ENCODE measurements at places on chromosomes 13 and 19.

- no peak for DNase-seq
These were observed 418.2 kb downstream of the DCT start for GRCh38 chr13:94061301-94061700.

DNA sequence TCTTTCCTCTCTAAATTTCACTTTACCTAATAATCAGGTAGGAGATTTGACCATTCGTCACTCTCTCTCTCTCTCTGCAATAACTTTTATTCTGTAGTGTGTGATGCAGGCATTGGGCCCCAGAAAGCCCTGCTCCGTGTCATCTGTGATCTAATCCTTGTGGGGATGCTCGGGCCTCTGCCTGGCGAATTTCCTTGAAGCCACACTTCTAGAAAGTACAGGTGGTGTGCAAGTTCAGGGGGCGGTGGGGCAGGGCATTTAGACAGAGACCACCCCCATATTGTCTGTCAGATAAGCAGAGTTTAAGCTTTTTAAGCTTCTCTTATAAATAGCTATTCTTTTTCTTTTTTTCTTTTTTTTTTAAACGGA lies 53.4 kb upstream of the GPR12 start:
- DNase-seq: no peak

DNA sequence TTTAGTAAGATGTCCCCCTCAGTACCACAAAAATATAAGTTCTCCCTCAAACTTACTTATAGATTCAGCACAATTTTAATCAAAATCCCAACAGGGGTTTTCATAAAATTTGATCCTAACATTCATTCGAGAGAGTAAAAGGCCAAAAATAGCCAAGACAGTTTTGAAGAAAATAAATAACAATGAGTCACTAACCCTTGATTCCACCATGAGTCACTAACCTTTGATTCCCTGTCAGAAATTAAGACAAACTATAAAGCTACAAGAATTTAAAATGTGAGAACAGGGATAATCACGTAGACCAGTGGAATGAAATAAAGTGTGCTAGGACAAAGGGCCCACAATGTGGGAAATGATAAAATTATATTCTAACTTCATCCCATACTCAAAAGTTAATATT lies 320.3 kb downstream of the SUCLA2 start:
- DNase-seq: no peak

GRCh38 chr19:29644210-29644609 lies 21.1 kb upstream of the PLEKHF1 start:
- no peak for DNase-seq

- DNase-seq: no peak
These were observed 165.6 kb downstream of the POU4F1 start for GRCh38 chr13:78437781-78438180.

DNA sequence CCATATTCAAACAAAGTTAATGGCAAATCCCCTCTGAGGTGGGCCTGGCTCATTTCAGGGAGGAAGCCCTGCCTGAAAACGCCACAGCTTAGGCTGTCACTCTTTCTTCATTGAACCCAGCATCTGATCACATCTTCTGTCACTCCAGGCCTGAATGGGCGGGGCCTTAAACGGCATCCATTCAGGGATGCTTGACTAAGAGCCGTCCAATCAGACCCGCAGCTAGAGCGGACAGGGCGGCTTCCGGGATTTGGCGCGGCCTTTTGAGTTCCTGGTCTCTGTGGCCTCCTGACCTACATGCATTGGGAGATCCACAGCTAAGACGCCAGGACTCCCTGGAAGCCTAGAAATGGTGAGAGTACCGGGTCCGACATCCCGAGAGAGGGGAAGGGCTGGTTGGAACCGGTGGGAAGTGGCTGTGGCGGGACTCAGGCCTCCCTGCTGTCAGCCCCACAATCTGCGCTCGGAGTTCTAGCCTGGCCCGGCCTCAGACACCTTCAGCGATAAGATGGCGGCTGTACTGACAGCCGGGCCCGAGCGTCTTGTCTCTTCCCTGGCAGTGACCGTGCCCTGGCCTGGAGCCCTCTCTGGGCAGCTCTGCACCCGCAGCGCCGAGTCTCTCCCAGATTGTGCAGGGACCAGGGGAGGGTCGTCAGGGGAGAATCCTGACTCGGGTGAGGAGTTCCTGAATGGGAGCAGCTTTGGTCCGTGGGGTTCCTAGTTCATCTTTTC lies at the start of gene ZNF723:
Gene ZNF723, plus strand, starts transcription at position 261 of the 732 bp plus-strand sequence. Its CDS starts 89 bp downstream, at position 350.
- no peak for DNase-seq

- DNase-seq: no peak
These were observed 3.2 kb downstream of the TEX30 start for GRCh38 chr13:102770435-102770834.

GRCh38 chr19:15583346-15583745 lies 31.7 kb upstream of the CYP4F8 start:
- no peak for DNase-seq

- no peak for DNase-seq
These were observed 149.0 kb downstream of the LMO7 start for GRCh38 chr13:75785130-75785529.

Data from activated naive CD8-positive, alpha-beta T cell treated with anti-CD3 and anti-CD28 coated beads, Interleukin-2, amount 50 U/mL, for 16 hours (primary cell).